Activated CD4-positive, alpha-beta T cell treated with anti-CD3 and anti-CD28 coated beads, Interleukin-2, amount 50 U/mL, for 48 hours (primary cell): ENCODE measurements at places on chromosomes 3 and 15.
A peak's percentile ranks its signal among the peaks of the same experiment; 100 is the strongest.

GRCh38 chr3:29764041-29764440 is 483.2 kb downstream of the RBMS3 start:
- no peak for DNase-seq

GRCh38 chr15:58040150-58040549 is 25.4 kb downstream of the ALDH1A2 start:
- no peak for DNase-seq

GRCh38 chr3:194375473-194376240 is 6.1 kb upstream of the LRRC15 start:
- DNase-seq, result no peak

DNA sequence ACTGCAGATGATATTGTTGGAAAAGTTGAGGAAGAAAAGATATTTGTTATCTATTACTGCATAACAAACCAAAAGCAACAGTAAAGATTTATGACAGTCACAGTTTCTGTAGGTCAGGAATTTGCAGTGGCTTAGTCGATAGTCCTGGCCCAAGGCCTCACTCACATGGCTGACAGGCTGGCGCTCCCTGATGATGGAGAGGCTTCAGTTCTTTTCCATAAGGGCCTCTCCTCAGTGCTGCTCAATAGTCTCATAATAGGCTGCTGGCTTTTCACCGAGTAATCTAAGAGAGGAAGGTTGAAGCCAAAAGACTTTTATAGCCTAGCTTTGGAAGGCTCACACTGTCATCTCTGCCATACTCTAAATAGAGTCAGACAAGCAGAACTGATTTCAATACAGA is 17.7 kb downstream of the IREB2 start:
- no peak for DNase-seq

DNA sequence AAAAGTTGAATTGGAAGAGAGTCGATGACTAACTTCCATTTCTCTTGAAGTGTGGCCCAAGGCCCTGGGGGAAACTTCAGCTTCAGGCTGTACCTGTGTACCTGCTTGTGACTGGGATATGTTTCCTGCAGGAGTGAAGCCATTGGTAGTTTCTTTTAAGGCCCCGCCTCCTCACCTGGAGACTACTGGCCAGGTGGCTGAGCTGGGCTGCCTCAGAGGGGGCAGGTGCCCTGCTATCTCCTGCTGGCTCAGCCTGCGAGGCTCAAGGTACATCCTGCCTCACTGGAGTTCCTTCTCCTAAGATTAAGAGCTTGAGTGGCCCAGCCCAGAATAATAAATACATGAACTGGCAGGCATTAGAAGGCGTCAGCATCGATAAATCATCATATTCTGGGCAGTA is 121.6 kb upstream of the ROPN1 start:
- no peak for DNase-seq

DNA sequence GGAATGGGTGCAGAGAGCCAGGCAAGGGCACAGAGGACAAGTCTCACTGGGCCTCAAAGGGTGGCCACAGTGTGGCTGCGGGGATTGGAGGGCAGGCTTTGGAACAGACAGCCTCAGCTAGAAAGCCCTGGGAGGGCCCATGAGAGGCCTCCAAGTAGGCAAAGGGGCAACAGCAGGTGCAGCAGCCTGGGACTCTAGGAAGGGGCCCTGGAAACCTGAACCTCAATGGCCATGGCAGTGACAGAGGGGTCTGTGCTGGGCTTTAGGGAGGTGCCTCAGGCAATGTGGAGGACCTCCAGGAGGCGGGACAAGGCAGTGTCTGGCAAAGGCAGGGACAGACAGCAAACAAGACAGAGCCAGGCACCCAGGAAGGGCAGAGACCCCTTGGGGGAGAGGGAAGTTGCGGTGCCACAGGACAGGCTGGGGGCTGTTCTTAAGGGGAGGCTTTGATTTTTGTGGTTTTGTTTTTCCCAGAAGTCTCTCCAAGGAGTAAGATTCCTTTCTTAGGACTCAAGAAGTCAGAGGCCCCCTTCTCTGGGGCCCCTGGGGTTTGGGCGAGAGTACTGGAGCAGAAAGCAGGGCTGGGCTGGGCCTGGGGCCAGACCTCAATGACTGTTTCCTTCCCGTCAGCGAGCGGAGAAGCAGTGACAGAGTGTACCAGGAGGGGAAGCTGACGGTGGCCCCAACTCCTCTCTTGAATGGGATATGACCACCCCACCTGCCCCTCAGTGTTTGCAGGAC is 9.7 kb downstream of the STOML1 start:
- peak; percentile 52 for DNase-seq

DNA sequence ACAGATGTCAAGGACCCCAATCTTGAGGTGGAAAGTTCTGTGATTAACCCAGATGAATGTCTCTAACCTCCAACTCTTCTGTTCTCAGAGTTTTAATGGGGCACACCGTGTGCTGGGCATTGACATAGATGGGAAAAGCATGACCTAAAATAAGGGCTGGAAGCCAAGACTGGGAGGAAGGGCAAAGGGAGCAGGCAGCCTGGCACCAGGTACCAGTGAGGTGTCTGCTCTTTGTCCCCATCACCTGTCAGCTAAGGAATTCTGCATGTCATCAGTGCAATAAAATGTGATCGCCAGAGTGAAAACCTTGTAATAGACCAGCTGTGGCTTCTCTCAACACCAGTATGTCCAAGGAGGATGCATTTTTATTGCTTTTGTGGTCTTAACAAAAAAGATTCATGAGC is 143.5 kb upstream of the TPM1 start:
- DNase-seq, result no peak
